Muscle of leg (tissue), 16 donors: ENCODE measurements at places on chromosomes 11 and 22.

- DNase-seq: no peak
Observed at GRCh38 chr11:65792456-65792855, 5.6 kb downstream of the OVOL1 start.

DNA sequence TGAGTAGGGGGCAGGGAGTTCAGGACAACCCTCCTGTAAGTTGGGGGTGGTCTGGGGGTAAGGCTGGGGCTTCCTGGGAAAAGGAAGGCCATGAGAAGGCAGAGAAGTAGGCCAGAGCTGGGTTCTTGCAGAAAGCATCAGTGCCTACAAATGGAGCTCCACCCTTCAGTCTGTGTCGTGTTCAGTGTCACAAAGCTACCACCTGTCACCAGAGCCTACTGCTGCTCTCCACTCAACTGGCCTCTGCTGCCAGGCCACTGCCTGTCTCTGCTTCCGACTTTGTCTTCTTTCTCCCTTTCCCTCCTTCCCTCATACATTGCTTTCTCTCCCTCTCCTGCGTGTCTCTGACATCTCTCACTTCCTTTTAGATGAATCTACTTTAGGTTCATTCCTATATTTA lies 3.4 kb upstream of the WBP2NL start:
- DNase-seq: no peak

DNA sequence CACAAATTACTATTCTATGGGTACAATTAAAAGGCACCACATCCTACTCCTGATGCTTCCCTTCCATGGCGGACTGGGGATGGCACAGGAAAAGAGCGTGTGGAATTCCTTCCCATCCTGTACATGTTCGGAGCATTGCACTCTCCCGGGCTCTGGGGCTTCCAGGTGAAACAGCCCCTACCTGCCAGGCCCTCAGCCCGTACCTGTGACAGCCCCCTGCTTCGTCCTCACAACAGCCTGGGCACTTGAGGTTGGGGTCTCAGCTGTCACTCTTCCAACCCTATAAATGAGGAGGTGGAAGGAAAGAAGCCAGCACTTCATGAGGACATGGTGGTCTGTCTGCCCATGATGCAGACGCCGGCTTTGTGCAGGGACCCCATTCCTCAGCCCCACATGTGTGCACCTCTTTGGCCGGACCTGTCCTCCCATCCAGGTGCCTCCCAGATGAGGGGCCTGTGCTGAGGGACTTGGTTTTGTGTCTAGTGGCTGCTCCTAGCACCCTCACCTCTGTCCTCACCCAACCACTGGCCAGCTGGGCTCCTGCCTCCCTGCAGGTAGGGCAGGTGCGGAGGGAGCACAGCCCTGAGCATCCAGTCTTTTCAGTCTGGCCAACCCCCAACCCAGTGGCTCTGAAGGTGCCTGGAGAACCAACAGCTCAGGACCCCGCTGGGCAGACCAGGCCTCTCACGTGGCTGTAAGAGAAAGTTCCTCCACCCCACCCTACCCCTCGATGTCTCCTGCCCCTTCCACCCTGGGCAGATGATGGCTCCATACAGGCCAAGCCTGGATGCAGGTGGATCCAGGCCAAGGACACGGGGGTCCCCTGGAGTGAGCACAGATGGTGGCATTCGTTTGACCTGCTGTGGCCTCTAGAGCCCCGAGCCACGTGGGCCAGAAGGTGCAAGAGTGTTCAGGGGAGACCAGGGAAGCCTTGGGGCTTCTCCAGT lies 23.4 kb upstream of the WNT7B start:
- DNase-seq: no peak

DNA sequence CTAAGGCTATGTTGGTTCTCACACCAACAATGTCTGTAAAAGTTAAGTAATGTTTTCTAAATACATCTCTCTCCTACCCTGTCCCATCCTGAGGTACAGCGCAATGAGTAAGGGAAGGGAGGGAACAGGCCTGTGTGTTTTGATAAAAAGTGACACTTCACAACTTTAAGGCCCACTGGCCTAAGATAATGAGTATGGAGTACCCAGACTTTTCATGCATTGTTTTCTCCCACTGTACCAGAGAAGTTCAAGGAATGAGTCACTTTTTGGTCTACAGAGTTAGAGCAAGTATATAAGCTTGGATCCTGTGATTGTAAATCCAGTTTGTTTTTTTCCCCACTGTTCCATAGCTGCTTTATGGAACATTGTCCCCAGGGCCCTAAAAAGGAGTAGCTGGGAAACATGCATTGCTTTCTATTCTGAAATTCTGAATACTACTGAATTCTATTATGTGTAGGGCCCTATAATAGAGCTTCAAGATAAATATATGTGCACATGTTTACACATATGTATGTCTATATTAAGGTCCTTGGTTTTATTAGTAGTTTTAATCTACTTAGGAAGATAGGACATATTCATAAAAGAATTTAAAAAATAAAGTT lies 29.8 kb downstream of the KCNE3 start:
- no peak for DNase-seq

DNA sequence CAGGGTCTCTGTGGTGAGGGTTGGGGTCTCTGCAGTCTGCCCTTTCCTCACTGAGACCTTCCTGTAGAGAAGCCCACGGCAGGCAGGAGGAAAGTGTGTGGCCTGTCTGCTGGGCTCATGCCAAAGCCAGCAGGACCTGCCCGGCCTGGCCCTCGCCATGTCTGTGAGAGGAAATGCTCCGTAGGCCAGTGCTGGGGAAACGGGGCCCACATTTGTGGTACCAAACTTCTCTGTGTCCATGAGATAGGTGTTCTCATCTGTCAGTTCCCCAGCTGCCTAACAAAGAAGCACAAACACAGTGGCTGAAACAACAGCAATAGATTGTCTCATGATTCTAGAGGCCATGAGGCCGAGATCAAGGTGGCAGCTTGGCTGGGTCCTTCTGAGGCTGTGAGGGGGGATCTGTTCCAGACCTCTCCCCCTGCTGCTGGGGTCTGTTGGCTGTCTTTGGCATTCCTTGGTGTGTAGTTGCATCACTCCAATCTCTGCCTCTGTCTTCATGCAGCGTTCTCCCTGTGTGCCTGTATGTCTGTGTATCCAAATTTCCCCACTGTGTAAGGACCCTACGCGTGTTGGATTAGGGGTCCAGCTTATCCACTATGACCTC lies 772.5 kb downstream of the TBC1D22A start:
- no peak for DNase-seq

- no peak for DNase-seq
Observed at GRCh38 chr11:126011265-126011664, 51.4 kb downstream of the CDON start.

- no peak for DNase-seq
Observed at GRCh38 chr22:34057726-34058125, 137.4 kb upstream of the LARGE1 start.

GRCh38 chr11:61358566-61358965 lies 3.1 kb downstream of the CYB561A3 start:
- DNase-seq: no peak

DNA sequence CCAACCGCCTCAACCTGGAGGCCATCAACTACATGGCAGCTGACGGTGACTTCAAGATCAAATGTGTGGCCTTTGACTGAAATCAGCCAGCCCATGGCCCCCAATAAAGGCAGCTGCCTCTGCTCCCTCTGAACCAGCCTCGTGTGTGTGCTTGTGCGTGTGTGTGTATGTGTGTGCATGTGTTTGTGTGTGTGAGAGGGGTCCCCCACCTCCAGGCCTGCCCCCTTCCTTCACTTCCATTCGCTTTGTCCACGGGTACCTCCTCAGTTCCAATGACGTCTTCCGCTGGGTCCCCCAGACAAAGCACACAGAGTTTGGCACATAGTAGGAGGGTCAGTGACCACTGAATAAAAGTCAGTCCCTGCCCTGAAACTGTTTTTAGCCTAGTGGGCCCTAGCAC lies 4.2 kb downstream of the LGALS1 start:
- no peak for DNase-seq

- no peak for DNase-seq
Observed at GRCh38 chr22:43438666-43439347, 27.0 kb downstream of the MPPED1 start.

- DNase-seq: no peak
Observed at GRCh38 chr11:91178366-91178765, 955.5 kb upstream of the CHORDC1 start.

GRCh38 chr22:24121938-24122337 lies 59.3 kb upstream of the SUSD2 start:
- no peak for DNase-seq

DNA sequence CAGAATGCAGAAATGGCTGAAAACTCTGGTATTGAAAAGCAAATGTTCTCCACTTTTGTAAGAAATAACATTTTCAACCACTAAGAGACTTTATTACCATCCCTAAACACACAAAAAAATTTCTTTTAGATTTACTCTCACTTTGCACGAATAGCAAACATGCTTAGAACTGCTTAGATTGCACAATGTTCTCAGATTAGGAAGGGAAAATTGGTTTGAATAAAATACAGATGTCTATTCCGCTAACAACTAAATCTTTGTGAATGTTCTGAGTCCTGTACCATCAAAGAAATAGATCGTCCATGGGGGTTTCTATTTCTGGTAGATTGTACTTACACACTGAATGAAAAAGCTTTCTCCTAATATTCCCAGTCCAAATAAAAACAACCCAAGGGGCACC lies 40.1 kb downstream of the BDNF start:
- peak; percentile 8 for DNase-seq

DNA sequence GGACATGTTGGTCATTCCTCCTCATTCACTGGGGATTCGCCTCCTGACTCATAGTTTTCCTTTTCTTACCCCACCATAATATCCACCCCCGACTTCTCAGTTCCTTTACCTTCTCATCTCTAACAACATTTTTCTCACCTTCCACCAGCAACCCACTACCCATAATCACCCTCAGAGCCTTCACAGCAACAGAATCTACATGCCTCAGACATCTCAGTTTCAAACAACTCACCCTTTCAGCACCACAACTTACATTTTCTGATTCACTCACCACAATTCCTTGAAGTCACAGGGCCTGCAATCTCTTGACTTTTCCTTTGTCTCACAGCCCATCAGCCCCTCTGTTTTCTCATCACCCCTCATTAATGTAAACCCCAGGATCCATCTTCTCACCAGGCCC lies 2.3 kb upstream of the MTNR1B start:
- no peak for DNase-seq

GRCh38 chr22:48925450-48925849 lies 902.2 kb downstream of the BRD1 start:
- no peak for DNase-seq

DNA sequence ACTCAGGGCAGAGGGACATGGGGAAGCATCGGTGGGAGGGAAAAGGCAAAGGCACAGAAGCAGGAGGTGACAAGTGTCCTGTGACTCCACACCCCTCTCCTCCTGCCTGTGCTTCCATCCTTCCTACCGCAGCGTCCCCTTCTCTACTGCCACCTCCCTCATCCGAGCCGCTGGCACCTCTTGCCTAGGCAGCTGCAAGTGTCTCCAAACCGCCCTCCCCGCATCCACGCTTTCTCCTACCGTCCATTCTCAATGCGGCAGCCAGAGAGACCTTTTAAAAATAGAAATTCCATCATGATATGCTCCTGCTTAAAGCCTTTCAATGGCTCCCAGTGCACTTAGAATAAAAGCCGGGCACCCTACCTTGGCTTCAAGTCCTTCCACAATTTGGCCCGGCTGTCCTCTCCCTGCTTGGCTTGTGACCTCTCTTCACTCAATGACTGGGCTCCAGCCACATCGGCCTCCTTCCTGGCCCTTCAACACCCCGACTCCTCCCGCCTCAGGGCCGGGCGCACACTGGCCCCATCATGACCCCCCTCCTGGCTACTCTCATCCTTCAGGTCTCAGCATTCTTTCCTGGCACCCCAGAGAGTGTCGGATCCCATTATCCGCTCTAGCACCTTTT lies 16.5 kb downstream of the LRRC10B start:
- DNase-seq: no peak

DNA sequence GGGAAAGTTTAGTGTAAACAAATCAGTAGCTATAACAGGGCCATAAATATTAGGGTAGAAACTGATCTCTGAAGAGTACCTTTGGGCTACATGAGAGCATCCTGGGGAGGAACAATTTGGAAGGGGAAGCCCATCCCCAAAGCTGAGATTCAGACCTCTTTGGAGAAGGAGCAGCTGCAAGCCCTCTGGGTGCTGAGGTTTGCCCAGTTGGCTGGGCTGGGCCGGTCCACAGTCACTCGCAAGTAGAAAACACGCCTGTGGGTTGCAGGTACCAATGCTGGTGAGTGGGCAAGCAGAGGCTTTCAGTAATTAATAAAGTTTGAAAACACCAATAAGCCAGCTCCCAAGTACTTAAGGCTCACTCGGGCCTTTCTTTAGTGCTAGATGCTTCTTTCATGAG lies 124.5 kb downstream of the ARHGAP8 start:
- no peak for DNase-seq

- DNase-seq: no peak
Observed at GRCh38 chr11:67662835-67663531, 11.4 kb downstream of the ALDH3B2 start.

GRCh38 chr11:129978447-129978846 lies 24.2 kb downstream of the PRDM10 start:
- DNase-seq: no peak

DNA sequence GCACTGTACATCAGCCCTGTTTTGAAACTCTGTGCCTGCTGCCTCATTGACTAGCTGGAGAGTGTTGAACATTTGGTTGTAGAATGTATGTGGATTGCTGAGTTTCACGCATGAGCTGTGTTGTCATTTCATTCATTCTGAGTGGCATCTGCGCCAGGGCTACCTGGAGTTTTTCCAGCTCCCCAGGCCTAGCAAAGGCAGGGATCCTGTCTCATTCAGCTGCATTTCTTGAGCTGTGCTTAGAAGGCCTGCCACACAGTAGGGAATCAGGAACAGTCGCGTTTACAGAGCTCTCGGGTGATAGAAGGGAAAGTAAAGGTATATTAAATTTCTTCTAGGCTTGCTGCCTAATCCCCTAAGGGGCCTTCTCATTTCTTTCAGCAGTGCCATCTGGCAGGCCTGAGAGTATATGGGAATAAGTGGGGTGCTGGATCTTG lies 44.3 kb downstream of the PTPRJ start:
- DNase-seq: peak; percentile 44

DNA sequence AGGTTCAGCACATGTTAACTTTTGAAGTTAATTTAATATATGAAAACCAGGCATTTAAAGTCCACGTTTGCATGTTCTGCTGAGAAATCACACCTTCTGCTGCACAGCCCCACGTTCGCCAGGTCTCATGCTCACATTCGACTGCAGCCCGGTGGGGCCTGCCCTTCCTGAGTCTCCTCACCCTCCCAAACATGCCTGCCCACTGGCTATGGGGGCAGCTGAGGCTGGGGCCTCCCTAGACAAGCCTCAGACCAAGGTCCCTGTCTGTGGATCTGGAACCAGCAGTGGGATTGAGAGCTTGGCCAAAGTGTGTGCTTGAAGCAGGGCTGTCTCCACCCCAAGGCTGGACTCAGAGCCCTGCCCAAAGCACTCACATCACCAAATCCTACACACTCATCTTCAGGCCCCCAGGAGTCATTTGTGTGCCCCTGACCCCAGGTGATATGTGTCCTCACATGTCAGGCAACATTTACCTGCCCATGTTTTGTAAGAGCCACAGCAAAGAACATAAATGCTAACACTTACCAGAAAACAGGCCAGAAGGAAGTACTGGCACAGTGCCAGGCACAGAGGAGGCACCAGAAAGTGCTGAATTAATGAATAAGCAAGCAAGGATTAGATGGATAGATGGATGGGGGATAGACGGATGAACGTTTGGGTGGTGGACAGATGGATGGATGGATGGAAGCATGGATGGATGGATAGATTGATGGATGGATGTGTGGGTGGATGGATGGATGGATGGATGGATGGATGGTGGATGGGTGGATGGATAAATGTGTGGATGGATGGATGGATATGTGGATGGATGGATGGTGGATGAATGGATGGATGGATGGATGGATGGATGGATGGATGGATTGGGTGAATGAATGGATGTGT lies 9.4 kb upstream of the FADD start:
- DNase-seq: no peak
